Stimulated activated CD4-positive, alpha-beta T cell treated with anti-CD3 and anti-CD28 coated beads, Interleukin-12 subunit alpha, Interleukin-12 subunit beta, amount 100 ng/mL, for 4 hours (primary cell): ENCODE measurements at places on chromosomes 11 and 22.

DNA sequence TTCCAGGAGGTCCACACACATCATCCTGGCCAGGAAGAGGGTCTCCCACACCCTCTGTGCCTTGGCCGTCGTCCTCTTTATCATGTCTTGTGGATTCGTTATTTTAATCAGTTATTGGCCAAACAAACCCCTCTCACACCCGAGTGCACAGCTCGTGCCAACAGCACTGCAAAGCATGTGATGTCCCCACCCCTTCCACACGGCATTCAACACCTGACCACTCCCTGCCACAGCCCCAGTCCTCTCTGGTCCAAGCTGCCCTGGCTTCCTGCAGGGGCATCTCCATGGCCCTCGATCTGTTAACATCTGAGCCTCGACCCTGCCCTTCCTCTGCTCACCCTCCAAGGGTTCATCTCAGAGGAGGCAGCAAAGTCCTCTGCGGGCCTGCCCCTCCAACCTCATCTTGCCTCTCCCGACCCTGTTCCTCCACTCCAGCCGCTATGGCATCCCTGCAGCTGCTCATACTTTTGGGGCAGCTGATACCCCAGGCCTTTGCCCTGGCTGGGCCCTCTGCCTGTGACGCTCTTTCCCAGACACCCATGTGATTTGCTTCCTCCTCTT lies 14.0 kb downstream of the MYEOV start:
- DNase-seq, result no peak

- DNase-seq, result no peak
Measured at GRCh38 chr22:28837640-28838039, 37.3 kb upstream of the XBP1 start.

DNA sequence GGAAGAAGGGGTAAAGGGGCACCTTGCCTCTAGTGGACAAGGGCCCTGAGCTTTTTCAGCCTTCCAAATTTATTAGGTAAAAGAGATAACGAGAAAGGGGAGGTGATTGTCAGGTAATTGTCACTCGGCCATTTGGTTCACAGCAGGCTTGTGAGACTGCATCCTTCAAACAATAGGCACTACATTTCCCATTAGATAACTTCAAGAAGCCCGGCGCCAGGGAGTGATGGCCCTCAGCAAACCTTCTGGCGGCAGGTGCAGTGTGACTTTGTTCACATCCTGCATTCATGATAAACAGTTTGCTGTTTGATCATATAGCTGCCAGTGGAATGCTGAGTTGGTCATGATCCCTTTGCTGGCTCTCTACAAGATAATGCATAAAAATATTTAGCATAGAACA lies 185.1 kb downstream of the CWF19L2 start:
- no peak for DNase-seq

- no peak for DNase-seq
Measured at GRCh38 chr11:9566561-9567063, 6.9 kb upstream of the WEE1 start.

DNA sequence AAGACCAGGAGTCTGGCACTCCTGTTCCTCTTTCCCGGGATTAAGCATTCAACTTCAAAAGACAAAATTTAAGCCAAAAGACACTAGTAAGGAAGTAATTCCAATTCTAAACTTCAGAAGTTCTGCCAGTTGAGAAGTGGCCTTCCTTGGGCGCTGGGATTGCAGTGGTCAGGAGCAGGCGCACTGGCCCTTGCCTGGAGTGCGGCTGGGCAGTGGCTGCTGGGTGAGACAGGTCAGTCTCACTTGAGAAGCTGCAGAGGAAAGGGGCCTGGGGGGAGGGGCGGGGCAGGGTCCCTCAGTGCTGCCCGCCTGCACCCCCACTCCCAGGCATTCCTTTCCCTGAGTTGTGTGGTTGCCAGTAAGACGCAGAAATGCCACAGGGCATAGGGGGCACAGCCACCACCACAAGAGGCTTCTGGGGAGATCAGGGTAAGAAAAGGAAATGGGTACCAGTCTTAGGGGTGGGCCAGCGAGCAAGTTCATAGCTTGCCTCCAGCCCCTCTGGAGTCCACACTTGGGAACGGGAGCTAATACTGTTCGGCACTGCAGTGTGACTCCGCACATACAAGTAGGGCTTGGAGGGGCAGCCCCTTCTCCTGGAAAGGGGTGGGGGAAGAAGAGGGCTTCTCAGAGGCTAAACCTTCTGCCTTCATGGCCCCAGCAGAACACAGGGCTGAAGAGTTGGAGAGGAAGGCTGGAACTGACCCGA lies 5.5 kb downstream of the MRPL49 start:
- DNase-seq, result no peak

DNA sequence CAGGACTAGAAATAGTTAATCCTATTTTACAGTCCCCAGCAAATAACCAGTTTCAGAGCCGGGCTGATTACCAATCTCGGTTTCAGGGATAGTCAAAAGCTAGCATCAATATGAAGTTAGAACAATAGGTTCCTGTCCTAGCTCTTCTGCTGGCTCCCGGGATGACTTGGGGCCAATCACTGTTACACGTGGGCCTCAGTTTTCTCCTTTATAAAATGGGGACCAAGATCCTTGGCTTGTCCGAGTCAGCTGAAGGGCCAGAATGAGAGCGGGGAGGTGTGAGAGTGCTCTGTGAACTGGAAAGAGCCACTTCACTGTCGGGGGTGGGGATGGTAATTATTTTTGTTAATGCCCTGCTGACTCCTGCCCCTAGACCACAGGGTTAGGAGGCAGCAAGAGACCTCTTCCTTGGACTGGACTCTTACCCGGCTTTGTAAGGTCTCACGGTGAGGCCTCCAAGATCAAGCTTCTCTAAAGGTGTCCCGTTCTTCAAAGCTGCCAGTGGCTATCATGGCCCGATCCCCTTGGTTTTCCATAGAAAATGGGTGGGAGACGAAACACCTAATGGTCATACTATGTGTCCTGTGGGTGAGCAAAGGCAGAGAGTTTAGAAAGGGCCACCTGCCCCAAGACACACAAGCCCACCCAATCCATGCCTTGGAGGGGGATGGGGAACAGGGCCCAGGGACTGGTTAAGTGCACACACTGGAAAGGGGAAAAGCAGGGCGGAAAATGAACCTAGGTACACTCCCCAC lies 1.4 kb downstream of the UCP2 start:
- no peak for DNase-seq

DNA sequence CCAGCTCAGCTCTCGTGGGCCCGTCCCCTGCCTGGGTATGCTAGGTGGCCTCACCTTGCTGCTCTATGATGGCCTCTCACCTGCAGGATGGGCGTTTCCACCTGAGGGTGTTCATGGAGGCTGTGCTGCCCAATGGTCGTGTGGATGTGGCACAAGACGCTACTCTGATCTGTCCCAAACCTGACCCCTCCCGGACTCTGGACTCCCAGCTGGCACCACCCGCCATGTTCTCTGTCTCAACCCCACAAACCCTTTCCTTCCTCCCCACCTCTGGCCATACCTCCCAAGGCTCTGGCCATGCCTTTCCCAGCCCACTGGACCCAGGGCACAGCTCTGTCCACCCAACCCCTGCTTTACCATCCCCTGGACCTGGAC lies 2.1 kb downstream of the ZP1 start:
- DNase-seq, result no peak

- DNase-seq, result no peak
Measured at GRCh38 chr11:77502346-77502905, 28.5 kb upstream of the PAK1 start.

DNA sequence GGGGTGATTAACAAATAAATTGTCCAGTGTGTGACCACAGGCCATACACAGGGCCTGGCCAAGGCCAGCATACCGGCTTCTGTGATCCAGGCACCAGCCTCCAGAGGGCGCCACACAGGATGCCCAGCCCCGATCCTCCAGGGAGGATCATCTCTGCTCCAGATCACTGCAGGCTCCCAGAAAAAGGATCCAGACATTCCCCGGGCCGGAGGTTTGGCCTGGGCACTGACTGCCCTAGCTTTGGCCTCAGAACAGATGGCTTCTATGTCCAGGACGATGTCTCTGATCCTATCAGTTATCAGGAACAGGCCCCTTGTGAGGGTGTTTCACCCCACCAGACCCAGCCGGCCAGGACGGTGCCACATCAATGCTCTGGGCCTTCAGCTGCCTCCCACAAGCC lies 74.5 kb upstream of the LMO1 start:
- DNase-seq, result peak; percentile 10

GRCh38 chr11:130068986-130069658 lies 572 bp upstream of the APLP2 start:
- no peak for DNase-seq

GRCh38 chr11:13772223-13773046 lies 104.0 kb downstream of the FAR1 start:
- DNase-seq, result no peak

- DNase-seq, result no peak
Measured at GRCh38 chr22:41478891-41479521, 10.1 kb downstream of the ACO2 start.

- no peak for DNase-seq
Measured at GRCh38 chr22:26549902-26550497, 37.7 kb upstream of the TFIP11 start.

DNA sequence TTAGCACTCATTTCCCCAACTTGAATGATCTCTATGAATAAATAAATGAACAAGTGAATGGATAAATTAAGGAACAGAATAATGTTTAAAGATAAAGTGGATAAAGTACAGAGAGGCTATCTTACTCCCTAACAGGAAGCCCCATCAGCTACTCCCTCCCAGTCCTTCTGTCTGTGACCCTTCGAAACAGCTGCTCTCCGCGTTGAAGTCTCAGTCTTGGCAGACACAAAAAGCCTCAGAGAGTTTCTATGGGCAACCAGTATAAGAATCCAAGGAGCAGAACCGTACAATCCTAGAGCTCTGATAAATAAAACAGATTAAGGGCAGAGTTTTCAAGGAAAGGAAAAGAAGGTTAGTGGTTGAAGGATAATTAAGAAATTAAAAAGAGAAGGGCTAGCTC lies 35.0 kb downstream of the GUCY1A2 start:
- DNase-seq, result no peak

GRCh38 chr11:64842851-64843685 lies 1.4 kb downstream of the CDC42BPG start:
- DNase-seq, result no peak

GRCh38 chr22:44941207-44941606 lies 68.6 kb downstream of the PHF21B start:
- DNase-seq, result no peak

DNA sequence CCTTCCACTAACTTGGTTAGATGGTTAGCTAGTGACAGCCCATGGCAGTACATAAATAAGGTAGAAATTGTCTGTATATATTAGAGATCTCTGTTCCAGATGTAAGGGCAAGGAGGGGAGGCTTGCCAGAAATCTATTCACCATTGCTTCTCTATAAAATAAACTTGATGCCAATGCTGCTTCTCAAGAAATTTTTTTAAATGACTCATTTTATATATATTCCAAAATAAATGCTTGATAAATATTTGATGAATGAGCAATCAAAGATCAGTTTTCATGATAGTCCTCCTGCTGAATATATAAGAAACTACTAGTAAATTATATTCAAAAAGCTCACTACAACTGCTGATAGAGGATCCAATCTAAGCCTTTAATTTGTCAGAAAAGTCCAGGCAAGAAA lies 710.6 kb upstream of the CCDC179 start:
- no peak for DNase-seq
